ENCODE measurements at places on chromosomes 16 and 17.

GRCh38 chr17:1810450-1811103 lies 19.1 kb downstream of the SMYD4 start:
- no peak for DNase-seq

DNA sequence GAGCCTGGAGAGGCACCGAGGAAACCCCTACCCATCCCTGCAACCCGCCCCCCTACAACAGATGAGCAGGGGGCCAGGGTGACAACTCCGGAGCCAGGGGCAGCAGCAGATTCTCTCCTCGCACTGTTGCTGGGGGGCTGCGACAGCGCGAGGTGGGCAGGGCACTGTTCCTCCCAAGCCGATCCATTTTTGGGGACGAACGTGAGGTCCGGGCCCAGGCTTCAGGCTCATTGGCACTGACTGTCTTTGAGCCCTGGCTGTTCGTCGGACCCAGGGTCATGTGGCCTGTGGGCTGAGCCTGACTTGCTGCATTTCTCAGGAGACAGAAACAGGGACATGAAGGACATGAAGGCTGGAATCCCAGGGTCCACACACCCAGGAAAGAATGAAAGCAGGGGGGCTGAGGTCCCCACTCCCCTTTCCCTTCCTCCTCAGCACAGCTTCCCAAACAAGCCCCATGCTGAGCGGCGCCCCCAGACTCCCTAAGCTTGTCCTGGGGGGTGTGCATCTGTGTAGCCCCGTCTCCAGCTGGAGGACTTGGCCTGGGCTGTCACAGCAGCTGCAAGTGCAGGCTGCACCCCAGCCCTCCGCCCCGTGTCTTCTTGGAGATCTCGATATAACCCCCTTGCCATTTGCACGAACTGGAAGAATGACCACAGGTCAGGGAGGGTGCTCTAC lies 18.7 kb downstream of the CEP295NL start:
- no peak for DNase-seq

DNA sequence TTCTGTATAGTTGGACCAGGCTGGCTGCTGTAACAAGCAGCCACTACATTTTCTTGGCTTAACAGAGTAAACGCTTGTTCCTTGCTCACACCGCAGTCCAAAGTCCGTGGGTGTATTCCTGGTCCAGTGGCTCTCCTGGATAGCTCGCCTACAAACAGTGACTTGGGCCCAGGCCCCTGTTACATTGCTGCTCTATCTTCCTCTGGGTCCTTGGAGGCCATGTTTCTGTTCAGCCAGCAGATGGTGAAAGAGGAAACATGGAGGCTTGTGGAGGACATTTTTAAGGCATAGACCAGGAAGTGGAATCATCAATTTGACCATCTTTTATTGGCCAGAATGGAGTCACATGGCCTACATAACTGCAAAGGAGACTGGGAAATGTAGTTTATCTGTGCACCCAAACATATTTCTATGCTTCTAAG lies 55.1 kb downstream of the ATP2C2 start:
- DNase-seq, result no peak

- DNase-seq, result no peak
These were observed 86.9 kb upstream of the ZNF469 start for GRCh38 chr16:88295671-88296436.

DNA sequence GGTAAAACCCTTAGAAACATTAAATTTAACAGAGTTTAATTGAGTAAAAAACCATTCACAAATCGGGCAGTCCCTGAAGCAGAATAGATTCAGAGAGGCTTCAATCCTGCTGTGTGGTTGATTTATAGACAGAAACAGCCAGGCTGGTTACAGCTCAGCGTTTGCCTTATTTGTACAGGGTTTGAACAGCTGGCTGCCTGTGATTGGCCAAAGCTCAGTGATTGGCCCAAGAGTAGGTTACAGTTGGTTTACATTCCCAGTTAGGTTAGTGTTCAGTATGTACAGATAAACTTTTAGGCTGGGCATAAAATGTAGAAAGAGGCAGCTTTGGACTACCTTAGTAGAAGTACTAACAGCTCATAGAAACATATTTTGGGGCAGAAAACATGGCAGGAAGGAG lies 210.4 kb upstream of the ELAC2 start:
- no peak for DNase-seq

GRCh38 chr17:17200831-17201230 lies 5.3 kb downstream of the PLD6 start:
- DNase-seq, result no peak

DNA sequence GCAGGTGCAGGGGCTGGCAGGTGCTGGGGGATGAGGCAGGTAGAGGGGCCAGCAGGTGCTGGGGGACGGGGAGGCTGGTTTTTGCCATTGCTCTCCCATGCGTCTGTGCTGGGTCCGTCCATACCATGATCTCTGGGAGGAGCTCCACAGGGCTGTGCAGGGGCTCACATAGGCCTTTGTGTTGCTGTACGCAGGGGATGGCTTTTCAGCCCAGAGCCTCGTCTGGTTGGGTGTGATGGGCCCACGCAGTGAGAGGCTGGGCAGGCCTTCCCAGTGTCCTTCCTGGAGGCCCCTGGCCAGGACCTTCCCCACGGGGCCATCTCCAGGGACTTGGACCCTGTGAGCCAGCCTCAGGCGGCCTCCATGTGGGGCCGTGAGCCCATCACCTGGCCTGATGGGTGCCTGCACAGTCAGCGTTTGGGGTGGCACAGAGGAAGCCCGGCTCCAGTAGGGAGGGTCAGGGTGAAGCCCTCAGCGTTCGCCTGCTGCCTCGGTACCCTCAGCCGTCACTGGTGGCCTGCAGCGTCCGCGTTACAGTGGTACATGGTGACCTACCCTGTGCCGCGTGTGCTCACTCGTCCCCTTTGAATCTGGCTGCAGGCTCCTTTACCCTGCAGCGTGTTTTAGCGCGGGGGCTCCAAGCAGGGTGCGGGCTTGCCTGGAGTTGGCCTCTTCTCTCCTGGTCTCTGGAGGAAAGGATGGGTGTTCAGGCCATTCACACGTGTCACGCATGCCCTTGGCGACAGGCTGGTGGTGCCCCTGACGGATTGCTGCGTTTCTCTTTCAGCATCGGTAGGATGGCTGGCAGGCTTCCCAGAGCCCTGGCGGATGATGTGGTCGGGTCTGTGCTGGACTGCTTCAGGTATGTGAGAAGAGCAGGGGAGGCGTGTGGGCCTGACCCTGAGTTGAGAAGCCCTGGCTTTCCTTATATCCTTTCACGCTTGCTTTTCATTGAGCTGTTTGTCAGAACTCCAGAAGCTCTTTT lies 30.6 kb downstream of the ZNF750 start:
- no peak for DNase-seq

DNA sequence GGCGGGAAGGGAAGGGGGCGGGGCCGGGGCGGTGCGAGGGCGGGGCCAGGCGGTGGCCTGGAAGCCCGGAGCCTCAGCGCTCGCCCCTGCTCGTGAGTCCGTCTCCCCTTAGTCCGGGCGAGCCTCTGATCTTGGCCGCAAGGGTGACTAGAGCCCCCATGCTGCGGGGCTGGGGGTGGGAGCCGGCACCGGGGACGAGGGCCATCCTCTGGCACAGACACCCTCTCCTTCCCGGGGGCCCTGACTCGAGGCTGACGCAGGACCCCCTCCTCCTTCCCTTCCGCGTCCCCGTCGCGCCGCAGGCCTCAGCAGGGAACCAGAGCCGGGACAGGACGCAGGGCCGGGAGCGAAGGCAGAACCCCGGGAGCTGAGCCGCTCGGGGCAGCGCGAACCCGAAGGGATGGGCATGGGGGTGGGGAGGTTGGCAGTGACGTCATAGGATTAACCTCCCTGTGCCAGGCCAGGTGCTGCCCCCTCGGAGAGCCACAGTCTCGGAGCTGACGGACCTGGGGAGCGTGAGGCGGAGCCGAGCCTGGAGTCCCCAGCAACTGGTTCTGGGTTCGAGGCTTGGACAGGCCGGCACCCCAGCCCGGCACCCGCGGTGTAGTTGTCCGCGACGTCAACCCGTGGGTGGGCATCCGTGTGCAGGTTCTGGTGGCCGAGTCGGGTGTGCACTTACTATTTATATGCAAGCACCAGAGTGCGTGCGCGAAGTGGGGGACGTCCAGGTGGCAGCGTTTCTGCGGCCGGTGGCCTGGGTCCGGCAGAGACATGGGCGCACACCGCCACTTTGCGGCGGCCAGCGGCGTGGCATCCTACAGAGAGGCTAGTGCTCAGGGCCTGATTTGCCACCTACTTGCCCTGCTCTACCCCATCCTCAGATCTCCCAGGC lies 503 bp upstream of the PLCD3 start:
- DNase-seq, result peak; percentile 77

GRCh38 chr16:87953308-87954215 lies 2.3 kb downstream of the BANP start:
- no peak for DNase-seq

- DNase-seq, result no peak
These were observed 2106.2 kb downstream of the TP53TG3F start for GRCh38 chr16:35565626-35566025.

GRCh38 chr17:49431743-49432142 lies 17.1 kb upstream of the PHB1 start:
- DNase-seq, result no peak

DNA sequence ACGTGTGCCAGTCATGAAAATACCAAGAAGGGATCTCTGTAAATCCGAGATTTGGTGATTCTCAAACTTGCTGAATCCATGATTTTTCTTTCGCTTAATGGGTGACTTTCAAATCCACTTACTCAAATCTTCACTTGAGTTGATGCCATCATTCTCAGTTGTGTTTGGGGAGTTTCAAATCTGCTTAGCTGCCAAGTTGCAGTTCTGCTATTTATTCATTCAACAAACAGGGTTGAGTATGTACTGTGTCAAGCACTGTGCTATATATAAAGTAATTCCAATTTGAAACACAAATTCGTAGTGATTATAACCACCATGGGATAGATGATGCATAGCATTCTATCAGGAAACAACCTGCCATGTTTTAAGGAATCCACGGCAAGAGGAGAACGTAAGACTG lies 394.3 kb downstream of the CDH13 start:
- DNase-seq, result no peak

GRCh38 chr17:50807009-50807408 lies 28.4 kb upstream of the WFIKKN2 start:
- no peak for DNase-seq

DNA sequence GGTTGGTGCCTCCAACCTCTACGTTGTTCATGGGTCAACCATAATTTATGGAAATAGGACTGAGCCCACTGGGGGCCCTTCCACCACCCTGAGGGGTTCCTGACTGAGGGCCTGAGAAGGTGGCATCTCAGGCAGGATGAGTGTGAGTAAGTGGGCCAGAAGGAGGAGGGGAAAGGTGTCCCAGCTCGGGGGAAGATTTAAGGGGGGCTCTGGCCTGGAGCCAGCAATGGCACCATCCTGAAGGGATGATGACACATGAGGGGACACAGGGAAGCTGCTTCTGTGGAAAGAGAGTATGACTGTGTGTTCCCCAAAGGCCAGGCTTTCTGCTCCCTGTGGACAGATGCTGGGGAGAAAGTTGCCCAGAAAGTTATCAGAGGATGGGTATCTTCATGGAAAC lies 18.7 kb downstream of the MYL4 start:
- DNase-seq, result no peak

- DNase-seq, result no peak
These were observed 981 bp upstream of the DUXB start for GRCh38 chr16:75702242-75702641.

DNA sequence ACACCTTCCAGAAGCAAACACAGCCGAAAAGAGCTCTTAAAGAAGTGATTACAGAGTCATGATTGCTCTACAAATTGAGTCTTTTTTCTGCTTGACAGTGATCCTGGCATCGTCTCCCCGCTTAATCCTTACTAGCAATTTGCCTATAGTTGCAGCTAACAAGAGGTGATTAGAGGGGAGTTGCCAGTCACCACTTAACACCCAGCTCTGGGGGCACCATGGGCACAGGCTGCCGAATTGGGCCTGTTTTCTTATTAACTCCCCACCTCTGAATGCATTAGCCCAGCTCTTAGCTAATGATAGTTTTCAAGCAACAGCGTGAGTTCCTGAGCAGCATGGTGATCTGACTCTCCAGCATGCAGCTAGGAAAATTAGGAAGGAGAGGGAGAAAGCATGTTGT lies 93.5 kb downstream of the RBFOX1 start:
- DNase-seq, result no peak

DNA sequence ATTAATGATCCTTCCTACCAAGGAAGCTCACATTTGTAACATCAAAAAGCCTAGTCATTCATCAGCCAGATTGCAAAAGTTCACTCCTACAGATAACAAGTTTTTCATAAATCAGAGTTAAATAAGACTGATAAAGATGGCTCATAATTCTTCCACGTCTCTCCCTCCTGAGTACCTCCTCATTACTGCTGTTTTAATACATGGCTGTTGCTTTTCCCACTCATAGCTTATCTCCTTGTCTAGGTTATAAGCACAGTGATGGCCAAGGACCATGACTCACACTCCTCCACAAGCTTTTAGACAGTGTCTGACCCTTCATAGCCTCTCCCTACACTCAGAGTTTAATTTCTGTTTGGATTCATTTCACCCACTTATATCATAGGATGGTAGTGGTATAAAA lies 100.9 kb upstream of the MON1B start:
- no peak for DNase-seq

DNA sequence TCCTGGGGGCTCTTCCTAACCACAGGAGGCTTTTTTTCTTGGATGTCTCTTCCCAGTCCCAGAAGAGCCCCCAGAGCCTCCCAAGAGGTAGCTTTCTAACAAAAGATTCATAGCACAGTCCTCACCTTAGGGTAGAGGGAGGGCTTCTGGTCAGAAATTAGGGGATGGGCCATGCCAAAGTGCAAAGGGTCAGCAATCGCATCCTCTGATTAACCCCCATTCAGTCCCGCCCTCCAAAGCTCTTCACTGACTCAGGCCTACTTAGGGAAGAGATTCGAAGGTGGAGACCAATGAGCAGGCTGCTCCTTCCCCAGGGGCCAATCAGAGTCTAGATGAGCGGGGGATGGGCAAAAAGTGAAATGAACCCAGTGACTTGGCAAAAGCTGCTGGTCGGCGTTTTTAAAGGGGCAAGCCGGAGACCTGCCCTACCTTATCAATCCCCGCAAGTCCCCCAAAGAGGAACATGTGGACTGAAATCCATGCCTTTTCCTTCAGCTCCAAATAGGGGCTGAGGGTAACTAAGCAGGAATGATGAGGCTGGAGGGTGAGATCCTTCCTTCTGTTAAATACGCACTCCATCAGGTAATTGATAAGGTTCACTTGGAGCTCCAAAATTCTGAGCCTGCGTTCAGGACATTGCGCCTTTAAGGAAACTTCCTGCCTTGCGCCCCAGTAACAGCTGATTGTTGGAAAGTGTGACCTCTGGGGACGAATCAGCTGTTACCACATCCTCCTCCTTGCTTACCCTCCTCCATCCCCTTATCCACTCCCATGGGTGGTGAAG lies 6.9 kb upstream of the TLCD2 start:
- DNase-seq, result peak; percentile 70
